ENCODE measurements at places on chromosomes 4 and X. TPM values are rescaled to one million over a fixed set of nuclear protein-coding genes. Genes with fewer than 3 reads are reported as not detected.
A peak's percentile ranks its signal among the peaks of the same experiment; 100 is the strongest.

DNA sequence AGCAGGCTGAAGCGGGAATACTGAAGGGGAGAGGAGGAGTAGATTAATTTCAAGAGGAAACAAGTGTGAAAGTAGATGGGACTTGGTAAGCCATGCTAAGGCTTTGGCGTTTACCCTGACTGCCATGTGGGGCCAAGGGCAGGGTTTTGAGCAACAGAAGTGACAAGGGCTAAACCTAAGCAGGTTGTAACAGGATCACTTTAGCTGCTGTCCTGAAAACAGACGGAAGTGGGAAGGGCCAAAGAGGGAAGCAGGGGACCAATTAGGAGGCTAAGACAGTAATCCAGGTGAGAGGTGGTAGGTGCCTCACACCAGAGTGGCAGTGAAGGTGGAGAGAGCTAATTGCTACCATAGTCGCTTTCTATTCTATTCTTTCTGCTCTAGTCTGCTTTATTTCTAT, 166.5 kb downstream of the PJA1 start:
- no peaks in the 10 kb centered on the region for H3K27me3 ChIP-seq
- DNase-seq = no peak
- H3K36me3 ChIP-seq = no peaks in the 10 kb centered on the region

DNA sequence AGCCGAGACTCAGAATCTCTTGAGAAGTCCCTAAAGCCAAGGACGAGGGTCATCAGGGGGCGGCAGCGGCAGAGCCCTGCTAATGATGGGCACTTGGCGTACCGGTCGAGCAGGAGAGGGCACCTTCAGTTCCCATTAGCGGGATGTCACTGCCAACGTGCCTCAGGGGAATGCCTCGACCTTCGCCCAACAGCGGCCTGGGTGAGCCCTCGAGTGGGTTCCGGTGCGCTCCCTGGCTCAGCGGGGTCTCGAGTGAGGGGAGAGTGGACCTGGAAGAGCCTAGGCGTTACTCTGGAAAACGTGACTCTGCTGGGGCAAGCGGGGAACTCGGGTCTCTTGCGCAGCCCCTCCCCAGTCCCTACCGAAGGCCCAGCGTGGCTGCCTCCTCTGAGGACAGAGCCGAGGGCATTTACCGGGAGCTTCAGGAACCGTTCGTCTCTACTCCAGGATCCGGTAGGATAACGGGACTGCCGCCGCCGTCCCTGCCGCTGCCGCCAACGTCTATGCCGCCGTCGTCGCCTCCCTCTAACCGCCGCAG, 36.9 kb downstream of the PGRMC1 start:
- no peak overlapping the region for H3K4me3 ChIP-seq
- peaks cover 40% of the 10 kb centered on the region for H3K27me3 ChIP-seq
- H3K36me3 ChIP-seq = no peaks in the 10 kb centered on the region
- no peaks in the 10 kb centered on the region for H3K4me1 ChIP-seq
- no peak for DNase-seq
- no peak overlapping the region for H3K27ac ChIP-seq

GRCh38 chrX:65706041-65706828, 38.8 kb downstream of the MSN start:
- no peak overlapping the region for H3K4me3 ChIP-seq
- peaks cover 20% of the 10 kb centered on the region for H3K4me1 ChIP-seq
- H3K27me3 ChIP-seq = no peaks in the 10 kb centered on the region
- no peaks in the 10 kb centered on the region for H3K36me3 ChIP-seq
- DNase-seq = peak; percentile 42

DNA sequence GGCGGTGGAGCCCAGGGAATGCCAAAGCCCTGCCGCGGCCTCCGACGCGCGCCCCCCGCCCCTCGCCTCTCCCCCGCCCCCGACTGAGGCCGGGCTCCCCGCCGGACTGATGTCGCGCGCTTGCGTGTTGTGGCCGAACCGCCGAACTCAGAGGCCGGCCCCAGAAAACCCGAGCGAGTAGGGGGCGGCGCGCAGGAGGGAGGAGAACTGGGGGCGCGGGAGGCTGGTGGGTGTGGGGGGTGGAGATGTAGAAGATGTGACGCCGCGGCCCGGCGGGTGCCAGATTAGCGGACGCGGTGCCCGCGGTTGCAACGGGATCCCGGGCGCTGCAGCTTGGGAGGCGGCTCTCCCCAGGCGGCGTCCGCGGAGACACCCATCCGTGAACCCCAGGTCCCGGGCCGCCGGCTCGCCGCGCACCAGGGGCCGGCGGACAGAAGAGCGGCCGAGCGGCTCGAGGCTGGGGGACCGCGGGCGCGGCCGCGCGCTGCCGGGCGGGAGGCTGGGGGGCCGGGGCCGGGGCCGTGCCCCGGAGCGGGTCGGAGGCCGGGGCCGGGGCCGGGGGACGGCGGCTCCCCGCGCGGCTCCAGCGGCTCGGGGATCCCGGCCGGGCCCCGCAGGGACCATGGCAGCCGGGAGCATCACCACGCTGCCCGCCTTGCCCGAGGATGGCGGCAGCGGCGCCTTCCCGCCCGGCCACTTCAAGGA, at the start of gene FGF2:
TSS of gene FGF2 (plus strand) at position 279 of the 705 bp plus-strand sequence. CDS start at position 623, 344 bp downstream.
- peak within 1 kb of the TSS; percentile 72 for H3K27ac ChIP-seq
- H3K27me3 ChIP-seq = peaks cover 86% of the 10 kb centered on the region
- peak within 1 kb of the TSS; percentile 52 for H3K4me3 ChIP-seq
- no peaks in the 10 kb centered on the region for H3K4me1 ChIP-seq
- H3K36me3 ChIP-seq = no peaks in the 10 kb centered on the region

DNA sequence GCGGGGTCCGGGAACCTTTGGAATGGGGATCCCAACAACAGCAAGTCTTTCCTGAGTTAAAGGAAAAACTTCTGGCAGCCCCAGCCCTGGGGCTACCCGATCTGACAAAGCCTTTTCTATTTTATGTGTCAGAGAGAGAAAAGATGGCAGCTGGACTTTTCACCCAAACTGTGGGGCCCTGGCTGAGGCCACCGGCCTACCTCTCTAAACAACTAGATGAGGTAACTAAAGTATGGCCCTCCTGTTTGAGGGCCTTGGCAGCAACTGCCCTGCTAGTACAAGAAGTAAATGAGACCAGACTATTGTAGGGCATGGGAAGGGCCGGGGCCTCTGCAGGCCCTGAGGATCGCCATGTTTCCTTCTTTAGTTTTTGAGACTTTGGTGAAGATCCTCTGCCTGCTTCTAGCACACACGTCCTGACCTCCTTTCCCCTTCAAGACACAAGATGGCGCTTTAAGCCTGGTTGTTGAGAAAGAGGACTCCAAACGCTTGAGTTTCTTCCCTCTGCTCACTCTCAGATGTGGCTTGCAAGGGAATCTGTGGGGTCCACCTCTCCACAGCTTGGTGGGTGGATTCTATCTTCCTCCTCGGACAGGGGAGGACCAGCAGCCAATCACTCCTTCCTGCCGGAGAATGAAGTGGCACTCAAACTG, 18.5 kb upstream of the DRD5 start:
- no peaks in the 10 kb centered on the region for H3K36me3 ChIP-seq
- DNase-seq = no peak
- H3K27ac ChIP-seq = no peak overlapping the region
- H3K4me1 ChIP-seq = no peaks in the 10 kb centered on the region
- no peak overlapping the region for H3K4me3 ChIP-seq

GRCh38 chr4:41161355-41161754, 53.0 kb downstream of the APBB2 start:
- H3K36me3 ChIP-seq = no peaks in the 10 kb centered on the region
- no peaks in the 10 kb centered on the region for H3K4me1 ChIP-seq
- no peak overlapping the region for H3K27ac ChIP-seq
- H3K4me3 ChIP-seq = no peak overlapping the region
- H3K27me3 ChIP-seq = no peaks in the 10 kb centered on the region

DNA sequence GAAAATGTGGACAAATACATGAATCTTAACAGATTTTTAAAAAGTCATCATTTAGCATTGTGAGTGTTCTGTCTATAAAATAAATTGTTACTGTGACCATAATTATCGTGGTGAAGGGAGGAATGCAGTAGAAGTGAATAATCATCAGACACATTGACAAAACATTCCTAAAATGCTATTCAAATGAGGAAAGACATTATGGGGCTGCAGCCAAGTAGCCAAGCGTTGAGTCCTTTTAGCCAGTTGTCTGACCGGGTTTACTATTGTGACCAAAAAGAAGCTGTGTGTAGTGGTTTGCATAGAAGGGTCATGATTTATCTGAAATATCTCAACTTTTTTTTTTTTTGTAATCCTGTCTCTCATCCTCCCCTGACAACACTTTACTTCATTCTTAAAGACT, 19.5 kb downstream of the WWC2 start:
- no peaks in the 10 kb centered on the region for H3K36me3 ChIP-seq
- H3K27ac ChIP-seq = no peak overlapping the region
- H3K4me1 ChIP-seq = no peaks in the 10 kb centered on the region

DNA sequence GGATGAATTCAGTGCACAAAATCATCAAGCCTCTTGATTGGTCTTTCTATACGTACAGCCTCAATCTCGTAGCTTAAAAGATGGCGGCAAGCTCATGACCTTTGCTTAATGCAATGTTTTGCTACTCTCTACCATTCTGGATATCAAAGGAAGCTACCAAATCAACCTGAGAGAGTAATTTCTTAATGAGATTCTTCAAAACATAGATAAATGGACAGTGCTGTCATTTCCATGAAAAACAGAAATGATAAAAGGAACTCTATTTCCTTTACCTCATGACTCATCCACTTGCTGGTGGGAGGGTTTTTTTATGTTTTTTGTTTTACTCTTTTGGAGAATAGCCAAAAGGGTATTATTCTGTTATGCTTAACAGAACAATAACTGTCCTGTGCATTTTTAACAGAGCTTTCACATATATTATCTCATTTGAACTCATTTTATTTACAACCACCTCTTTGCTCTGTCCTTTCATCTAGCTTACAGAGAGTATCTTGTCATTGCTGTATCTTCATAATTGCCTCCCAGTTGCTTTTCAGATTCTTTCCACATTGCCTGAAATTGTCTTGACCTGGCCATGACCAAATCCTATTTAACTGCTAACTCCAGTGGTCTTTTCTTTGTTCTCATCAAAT, 138.6 kb upstream of the GPR101 start:
- no peaks in the 10 kb centered on the region for H3K36me3 ChIP-seq
- DNase-seq = no peak
- no peaks in the 10 kb centered on the region for H3K27me3 ChIP-seq
- no peak overlapping the region for H3K27ac ChIP-seq
- H3K4me1 ChIP-seq = no peaks in the 10 kb centered on the region
- H3K4me3 ChIP-seq = no peak overlapping the region

GRCh38 chrX:27132862-27133261, 330.3 kb downstream of the PPP4R3C start:
- H3K4me1 ChIP-seq = no peaks in the 10 kb centered on the region
- no peaks in the 10 kb centered on the region for H3K27me3 ChIP-seq
- H3K4me3 ChIP-seq = no peak overlapping the region
- no peaks in the 10 kb centered on the region for H3K36me3 ChIP-seq
- no peak overlapping the region for H3K27ac ChIP-seq

GRCh38 chrX:33204889-33205288, 6.5 kb downstream of the DMD start:
- DNase-seq = no peak
- H3K4me1 ChIP-seq = no peaks in the 10 kb centered on the region
- H3K36me3 ChIP-seq = no peaks in the 10 kb centered on the region

GRCh38 chr4:68124262-68124661, 5.4 kb downstream of the TMPRSS11F start:
- H3K27me3 ChIP-seq = no peaks in the 10 kb centered on the region
- no peak overlapping the region for H3K27ac ChIP-seq
- no peaks in the 10 kb centered on the region for H3K4me1 ChIP-seq
- no peaks in the 10 kb centered on the region for H3K36me3 ChIP-seq

GRCh38 chrX:40863671-40864070, 128.3 kb upstream of the MED14 start:
- no peaks in the 10 kb centered on the region for H3K36me3 ChIP-seq
- DNase-seq = no peak
- H3K4me1 ChIP-seq = no peaks in the 10 kb centered on the region
- no peak overlapping the region for H3K27ac ChIP-seq

- peak within 1 kb of the TSS; percentile 84 for H3K4me3 ChIP-seq
- no peaks in the 10 kb centered on the region for H3K36me3 ChIP-seq
- peak; percentile 78 for DNase-seq
- H3K4me1 ChIP-seq = peaks cover 5% of the 10 kb centered on the region
- H3K27me3 ChIP-seq = no peaks in the 10 kb centered on the region
These were observed at the start of gene ELF2 for GRCh38 chr4:139177049-139177868. ELF2 (minus strand) TSS chr4:139177218; CDS start chr4:139137701, 39,517 bp downstream.

DNA sequence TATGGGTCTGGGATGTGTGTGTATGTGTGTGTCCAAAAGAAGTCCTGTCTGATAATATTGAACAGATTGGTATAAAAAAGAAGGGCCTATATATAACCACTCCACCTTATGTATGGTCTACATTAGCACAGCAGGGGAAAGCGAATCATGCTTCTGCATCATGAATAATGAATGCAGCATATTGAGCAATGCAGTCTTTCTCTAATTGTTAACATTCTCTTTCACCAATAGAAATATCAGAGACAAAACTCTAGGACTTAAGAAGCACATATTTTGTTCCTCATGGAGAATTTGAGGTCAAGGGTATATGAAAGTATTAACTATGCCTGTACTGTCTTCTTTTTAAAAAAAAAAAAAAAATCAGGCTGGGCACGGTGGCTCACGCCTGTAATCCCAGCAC, 264.3 kb upstream of the NOCT start:
- no peak for DNase-seq
- no peaks in the 10 kb centered on the region for H3K27me3 ChIP-seq
- no peaks in the 10 kb centered on the region for H3K4me1 ChIP-seq
- no peak overlapping the region for H3K27ac ChIP-seq

DNA sequence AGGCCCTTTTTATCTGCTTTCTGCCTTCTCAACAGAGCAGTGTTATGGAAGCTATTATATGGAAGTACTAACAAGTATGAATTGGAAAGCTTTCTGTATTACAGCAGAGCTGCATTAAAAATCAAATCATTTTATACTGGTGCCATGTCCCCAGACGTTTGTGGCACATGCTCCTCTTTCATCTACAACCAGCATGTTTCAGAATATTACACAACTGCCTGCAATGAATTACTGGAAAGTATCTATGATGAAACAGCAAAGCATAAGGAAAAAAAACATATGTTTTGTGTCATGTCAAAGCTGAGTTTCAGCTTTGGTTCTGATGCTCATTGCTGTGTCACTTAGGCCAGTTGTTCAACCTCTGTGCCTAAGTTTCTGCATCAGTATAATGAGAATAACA, 576.8 kb downstream of the GBA3 start:
- no peak overlapping the region for H3K4me3 ChIP-seq
- no peak for DNase-seq
- no peak overlapping the region for H3K27ac ChIP-seq
- H3K36me3 ChIP-seq = no peaks in the 10 kb centered on the region
- H3K4me1 ChIP-seq = no peaks in the 10 kb centered on the region
- no peaks in the 10 kb centered on the region for H3K27me3 ChIP-seq

- H3K4me1 ChIP-seq = no peaks in the 10 kb centered on the region
- no peak for DNase-seq
- H3K36me3 ChIP-seq = peaks cover 2% of the 10 kb centered on the region
- H3K27me3 ChIP-seq = no peaks in the 10 kb centered on the region
These were observed 159.1 kb upstream of the DGKK start for GRCh38 chrX:50629774-50630173.

- DNase-seq = no peak
- no peak overlapping the region for H3K4me3 ChIP-seq
- H3K27me3 ChIP-seq = no peaks in the 10 kb centered on the region
- no peaks in the 10 kb centered on the region for H3K4me1 ChIP-seq
- no peaks in the 10 kb centered on the region for H3K36me3 ChIP-seq
- H3K27ac ChIP-seq = no peak overlapping the region
These were observed 339.9 kb downstream of the FBXO8 start for GRCh38 chr4:173943547-173943946.

GLUD2 gene
- polyA plus RNA-seq = 4.0 TPM

NALF2 gene
- 0.17 TPM for polyA plus RNA-seq

ODAM gene
- 19.7 TPM for polyA plus RNA-seq

SAGE1 gene
- not detected for polyA plus RNA-seq

ADD1 gene
- 331 TPM for polyA plus RNA-seq

IL13RA2 gene
- polyA plus RNA-seq = 0.51 TPM

SATL1 gene
- polyA plus RNA-seq = 0.46 TPM
